ENCODE measurements at places on chromosomes 12 and 14.

DNA sequence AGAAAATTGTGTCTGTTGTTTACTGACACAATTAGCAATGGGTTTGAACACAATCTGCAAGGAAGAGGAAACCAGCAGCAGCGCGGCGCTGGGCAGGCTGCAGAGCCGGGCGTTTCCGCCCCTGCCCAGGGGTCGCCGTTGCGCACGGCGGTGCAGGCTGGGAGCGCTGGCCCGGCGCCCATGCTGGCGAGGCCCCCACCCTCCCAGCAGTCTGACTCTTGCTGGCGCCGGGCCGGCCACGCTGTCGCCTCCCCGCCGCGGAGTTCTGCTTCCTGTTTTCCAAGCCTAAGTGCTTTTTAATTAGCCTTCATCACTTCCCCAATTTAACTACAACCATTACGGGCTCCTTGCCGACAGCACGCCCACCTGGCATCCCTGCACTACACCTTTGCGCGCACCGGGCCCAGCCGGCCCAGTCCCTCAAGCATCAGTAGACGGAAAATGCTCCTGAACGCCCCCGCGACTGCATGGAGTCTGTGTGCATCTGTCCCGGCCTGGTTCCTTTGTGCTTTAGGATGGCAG is 212.1 kb downstream of the GXYLT1 start:
- DNase-seq: peak; percentile 27

GRCh38 chr14:88669346-88669745 is 106.5 kb downstream of the ZC3H14 start:
- DNase-seq: no peak

DNA sequence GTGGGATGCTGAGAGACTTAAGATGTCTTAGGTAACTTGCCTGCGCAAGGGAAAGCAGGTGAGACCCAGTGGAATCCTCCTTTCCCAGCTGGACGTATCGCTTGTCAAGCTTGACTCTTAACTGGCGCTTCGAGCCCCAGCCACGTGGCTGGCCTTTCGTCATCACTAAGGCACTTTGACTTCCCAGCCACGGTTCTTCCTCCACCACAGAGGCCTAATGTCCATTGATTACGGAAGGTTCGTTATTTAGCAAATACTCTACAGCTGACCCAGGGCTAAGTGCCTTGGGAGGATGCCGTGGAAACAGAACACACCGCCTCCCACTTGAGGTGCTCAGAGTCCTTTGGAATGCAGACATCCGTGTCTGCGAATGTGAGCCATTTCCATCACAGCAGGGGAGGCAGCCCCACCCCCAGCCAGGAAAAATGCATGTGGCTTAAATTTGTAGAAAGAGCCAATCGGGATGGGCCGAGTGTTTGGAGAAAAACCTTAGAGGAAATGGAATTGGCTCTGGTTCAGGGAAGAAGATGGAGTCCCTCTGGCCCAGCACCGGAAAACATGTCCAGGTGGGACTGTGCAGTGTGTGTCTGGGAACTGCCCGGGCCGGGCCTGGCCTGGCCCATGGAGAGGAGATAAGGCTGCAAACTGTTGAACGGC is 115.7 kb downstream of the PLXNC1 start:
- no peak for DNase-seq

- DNase-seq: no peak
Measured at GRCh38 chr14:57169901-57170300, 98.8 kb downstream of the EXOC5 start.

DNA sequence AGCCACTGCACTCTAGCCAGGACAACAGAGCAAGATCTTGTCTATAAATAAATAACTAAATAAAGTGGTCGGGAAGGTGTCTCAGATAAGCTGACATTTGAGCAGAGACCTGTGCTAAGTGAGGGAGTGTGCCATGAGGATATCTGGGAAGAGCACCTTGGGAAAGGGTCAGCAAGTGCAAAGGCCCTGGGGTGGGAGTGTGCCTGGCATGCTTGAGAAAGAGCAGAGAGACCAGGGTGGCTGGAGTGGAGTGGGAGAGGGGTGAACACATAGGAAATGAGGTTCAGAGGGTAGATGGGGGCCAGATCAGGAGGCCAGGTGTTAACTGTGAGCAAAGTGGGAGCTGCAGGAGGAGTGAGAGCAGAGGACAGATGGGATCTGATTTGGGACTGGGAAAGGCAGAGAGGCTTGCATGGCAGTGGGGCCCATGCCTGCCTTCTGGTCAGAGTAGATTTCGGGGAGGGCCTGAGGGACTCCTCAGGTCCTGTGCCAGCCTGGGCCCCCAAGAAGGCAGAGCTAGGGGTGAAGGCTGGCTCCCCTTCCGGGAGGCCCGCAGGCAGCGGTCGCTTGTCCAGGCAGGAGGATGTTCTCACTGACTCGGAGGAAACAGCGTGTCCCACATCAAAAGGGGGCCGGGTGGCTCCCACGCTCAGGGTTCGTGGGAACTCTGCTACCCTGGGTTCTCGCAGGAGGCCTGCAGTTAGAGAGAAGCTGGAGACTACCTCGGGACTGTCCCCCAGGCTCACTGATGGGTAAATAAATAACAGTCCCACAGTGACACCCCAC is 32.6 kb downstream of the DTX1 start:
- peak; percentile 66 for DNase-seq

- DNase-seq: peak; percentile 34
Measured at GRCh38 chr14:95784137-95784536, 70.2 kb upstream of the TCL1A start.

DNA sequence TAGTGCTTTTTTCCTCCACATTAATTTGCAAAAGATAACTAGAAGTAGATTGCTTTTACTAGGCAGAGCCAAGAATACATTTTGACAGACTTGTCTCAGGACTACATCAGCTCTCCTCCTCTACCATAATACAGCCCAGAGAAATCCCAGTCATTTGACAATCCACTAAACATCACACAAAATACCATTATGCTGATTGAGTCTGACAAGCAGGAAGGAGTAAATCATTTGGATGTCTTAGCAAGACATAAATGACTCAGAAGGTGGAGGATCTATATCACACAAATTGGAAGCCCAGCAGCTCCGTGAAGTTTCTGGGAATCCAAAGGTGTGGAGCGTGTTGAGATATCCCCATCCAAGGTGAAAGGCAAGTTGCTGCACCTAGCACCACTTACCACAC is 75.4 kb upstream of the FKBP4 start:
- DNase-seq: no peak

GRCh38 chr14:36988989-36989388 is 183.4 kb downstream of the SLC25A21 start:
- DNase-seq: no peak

- DNase-seq: peak; percentile 66
Measured at GRCh38 chr12:13000616-13000924, 505 bp upstream of the HEBP1 start.

GRCh38 chr14:100261621-100262020 is 22.7 kb downstream of the YY1 start:
- no peak for DNase-seq

GRCh38 chr14:81164167-81164774 is 56.5 kb downstream of the GTF2A1 start:
- DNase-seq: peak; percentile 62

DNA sequence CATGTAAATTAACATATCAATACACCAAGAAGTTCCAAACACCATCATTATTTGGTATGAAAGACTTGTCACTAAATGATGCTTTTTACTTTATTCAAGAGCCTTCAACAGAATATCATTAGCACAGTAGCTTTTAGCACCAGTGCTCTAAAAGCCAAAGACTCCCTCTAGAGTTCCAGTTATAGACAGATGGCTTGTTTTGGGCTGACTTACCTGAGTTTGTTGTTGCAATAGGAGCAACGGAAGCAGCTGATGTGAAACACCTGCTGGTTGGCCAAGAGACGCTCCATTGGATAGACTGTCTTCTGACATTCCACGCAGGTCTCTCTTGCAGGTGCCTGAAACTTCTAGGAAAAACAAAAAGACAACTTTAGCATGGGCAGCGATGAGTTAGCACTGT is 14.5 kb upstream of the CERS5 start:
- no peak for DNase-seq

GRCh38 chr12:114131824-114132223 is 165.7 kb upstream of the RBM19 start:
- no peak for DNase-seq

GRCh38 chr12:115260762-115261675 is 577.0 kb upstream of the TBX3 start:
- no peak for DNase-seq

Data from GM20000 (cell line).